ENCODE measurements at places on chromosomes 16 and 17. TPM values are rescaled to one million over a fixed set of nuclear protein-coding genes. Genes with fewer than 3 reads are reported as not detected.
A peak's percentile ranks its signal among the peaks of the same experiment; 100 is the strongest.

DNA sequence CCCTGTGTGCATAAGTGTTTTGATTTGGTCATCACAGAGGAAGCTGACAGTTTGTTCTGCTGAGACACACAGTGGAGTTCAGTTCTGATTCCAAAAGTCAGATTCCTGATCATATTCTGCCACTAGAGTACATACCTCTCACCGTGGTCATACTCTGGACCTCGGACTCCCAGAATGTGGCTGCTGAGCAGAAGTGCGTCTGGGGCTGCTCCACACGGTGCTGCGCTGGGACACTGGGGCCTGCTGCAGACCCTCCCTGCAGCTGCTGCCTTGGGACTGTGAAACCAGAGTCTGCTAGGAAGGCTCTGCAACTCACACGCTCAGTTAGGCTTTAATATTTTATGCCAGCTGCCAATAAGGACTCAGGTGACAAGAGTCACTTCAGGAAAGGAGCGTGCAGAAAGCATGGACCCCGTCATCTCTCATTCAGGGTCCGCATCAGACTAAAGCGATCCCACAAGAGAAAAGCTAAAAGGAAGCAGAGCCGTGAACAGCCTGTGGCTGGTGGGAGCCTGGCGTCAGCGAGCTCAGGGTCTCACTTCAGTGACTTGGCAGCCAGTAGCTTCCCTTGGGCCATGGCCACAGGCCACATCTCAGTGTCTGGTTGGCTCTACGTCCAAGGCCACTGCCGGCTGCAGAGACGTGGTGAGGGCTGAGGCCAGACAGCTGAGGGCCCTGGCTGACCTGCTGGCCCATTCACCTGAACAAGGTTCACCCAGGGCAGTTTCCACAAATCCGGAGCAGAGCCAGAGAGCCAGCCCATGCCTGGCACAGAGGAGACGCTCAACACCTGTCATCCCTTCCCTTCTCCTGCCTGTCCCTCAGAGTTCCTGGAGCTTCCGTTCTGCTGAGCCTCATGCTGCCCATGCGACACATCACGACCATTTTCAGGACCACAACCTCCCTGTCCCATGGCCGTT, 24.7 kb upstream of the KIFC3 start:
- peak; percentile 71 for DNase-seq

- DNase-seq, result no peak
Measured at GRCh38 chr17:77817953-77818352, 140.6 kb upstream of the TNRC6C start.

DNA sequence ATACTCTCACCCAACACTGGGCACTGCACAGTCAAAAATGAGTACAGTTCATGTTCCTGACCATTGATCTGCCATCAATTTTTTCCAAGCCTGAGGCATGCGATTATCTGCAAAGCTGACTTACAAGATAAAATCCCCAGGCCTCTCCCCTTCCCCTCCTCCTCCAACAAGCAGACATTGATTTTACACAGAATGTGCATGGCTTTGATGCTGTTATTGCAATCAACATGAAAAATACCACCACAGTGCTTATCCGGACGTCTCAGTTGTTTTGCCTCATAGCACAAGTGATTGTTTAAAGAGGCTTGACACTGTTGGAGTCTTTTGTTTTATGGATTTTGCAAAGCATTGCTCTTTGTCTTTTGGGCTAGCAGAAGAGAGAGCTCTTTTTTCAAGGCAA, 163.8 kb downstream of the TOX3 start:
- DNase-seq, result no peak

DNA sequence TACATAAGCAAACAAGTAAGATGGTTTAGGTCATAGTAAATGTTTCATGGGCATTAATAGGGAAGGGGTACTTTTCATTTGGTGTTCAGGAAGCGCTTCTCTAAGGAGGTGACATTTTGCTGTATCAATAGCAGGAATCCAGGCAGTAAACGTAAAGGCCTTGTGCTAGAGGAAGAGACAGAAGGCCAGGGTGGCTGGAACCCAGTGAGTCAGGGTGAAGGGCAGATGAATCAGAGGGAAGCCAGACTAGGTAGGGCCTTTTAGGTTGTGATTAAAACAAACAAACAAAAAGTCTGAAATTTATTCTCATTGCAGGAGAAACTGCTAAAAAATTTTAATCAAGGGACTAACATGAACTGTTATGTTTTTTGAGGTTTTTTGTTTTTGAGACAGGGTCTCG, 6.5 kb downstream of the BMERB1 start:
- DNase-seq, result no peak

- peak; percentile 68 for DNase-seq
Measured at GRCh38 chr16:67177743-67178699, 5.7 kb downstream of the MATCAP1 start.

DNA sequence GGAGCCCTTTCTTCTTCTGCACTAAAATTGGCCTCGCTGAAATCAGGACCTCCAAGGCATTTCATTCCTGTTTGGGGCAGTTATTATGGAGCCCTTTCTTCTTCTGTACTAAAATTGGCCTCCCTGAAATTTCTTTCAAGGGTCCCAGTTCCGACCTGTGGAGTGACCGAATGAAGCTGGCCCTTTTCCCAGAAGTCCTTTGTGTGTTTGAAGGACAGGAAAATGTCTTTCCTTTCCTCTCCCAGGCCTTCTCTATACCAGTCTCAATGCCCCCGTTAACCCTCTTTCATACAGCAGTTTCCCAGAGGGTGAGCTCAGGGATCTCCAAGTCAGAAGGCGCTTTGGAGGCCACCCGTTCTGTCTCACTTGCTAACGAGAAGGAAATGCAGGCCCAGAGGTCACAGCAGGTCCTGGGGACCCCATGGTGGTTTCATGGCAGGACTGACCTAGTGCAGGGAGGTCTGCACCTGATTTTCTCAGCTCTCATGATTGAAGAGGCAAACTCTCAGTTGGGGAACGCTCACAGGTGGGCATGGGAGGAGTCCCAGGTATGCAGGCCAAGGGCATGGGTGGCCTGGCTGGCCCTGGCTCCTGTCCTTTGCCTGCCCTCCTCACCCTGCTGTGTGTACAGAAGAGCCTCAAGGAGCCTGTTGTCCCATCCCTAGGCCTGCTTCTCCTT, 37.1 kb upstream of the DOC2B start:
- DNase-seq, result peak; percentile 14

DNA sequence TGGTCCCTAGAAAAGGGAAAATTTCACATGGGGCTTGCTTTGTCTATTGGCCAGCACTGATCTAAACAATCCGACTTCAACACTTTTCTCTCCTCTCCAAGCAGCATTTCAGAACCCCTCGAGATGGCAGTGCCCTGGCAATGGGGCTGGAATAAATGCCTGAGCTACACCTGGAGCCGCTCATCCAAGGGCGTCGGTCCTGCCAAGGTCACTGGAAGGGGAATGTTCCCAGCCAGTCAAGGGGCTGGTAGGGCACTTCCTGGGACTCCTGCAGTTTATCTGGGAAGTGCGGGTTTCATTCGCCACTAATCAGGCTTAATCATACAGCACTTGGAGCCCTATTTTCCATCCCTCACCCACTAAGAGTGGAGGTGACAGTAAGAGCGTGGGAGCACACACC, 17.1 kb downstream of the MEAK7 start:
- no peak for DNase-seq

OTOA gene
- not detected for total RNA-seq

NSRP1 gene
- total RNA-seq, result 28.9 TPM
